ENCODE measurements at places on chromosomes 12 and 14. TPM values are rescaled to one million over a fixed set of nuclear protein-coding genes. Genes with fewer than 3 reads are reported as not detected.

LRFN5 gene
- total RNA-seq = 25.5 TPM

OR4K17 gene
- not detected for total RNA-seq

TEX52 gene
- total RNA-seq = 0.12 TPM

ALX1 gene
- 3.8 TPM for total RNA-seq

NR1H4 gene
- not detected for total RNA-seq

SMCO3 gene
- total RNA-seq = 0.11 TPM

PLEKHD1 gene
- under 0.01 TPM for total RNA-seq

GNPTAB gene
- 31.0 TPM for total RNA-seq

ZDHHC22 gene
- total RNA-seq = not detected

TMTC2 gene
- total RNA-seq = 11.9 TPM

TMEM63C gene
- not detected for total RNA-seq

KRT80 gene
- 0.25 TPM for total RNA-seq

ACOT4 gene
- total RNA-seq = 1.00 TPM

ATL1 gene
- total RNA-seq = 10.0 TPM

TDRD9 gene
- 2.2 TPM for total RNA-seq

RDH16 gene
- total RNA-seq = 0.25 TPM

EXOC3L4 gene
- 0.50 TPM for total RNA-seq

SPTB gene
- under 0.01 TPM for total RNA-seq
